CD4-positive, alpha-beta memory T cell (primary cell): ENCODE measurements at places on chromosomes 11 and 22.
A peak's percentile ranks its signal among the peaks of the same experiment; 100 is the strongest.

- DNase-seq: peak; percentile 26
These were observed 1.4 kb downstream of the XBP1 start for GRCh38 chr22:28798810-28799605.

GRCh38 chr11:33310720-33311500 is 53.7 kb downstream of the HIPK3 start:
- DNase-seq: no peak

DNA sequence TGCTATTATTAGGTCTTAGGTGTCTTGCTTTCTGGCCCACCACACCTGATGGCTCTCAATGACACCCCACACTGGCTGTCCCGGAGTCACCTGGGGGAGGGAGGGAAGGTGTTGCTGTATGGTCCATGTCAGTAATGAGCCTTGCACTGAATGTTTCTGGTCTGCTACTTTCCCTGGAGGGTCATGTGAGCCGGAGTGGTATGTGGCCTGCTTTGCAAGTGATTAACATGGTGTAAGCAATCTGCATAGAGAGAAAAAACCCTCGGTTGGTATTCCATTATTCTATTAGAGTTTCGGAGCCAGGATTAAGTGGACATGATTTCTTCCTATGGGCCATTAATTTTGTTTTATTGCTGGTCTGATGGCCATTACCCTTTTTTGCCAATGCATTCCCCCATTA is 63.9 kb downstream of the PKNOX2 start:
- DNase-seq: no peak

DNA sequence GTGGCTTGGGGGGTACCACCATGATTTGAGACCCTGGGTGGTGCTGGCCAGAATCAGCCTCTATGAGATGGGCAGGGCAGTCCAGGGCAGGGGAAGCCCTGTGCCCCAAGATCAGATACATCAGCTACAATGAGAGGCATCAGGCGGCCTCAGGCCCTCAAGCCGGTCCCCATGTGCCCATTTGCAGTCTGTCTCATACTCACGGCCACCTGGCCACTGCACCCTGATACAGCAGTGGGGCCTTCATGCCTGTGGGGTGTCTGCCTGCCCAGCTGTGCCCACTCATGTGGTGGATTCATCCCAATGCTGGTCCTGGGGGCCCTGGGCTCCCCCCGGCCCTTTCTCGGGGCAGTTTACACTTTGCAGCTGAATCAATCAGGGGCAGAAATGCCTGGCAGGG is 42.4 kb upstream of the KCNQ1OT1 start:
- DNase-seq: no peak

- no peak for DNase-seq
These were observed 43.4 kb downstream of the APOL5 start for GRCh38 chr22:35761037-35761436.

DNA sequence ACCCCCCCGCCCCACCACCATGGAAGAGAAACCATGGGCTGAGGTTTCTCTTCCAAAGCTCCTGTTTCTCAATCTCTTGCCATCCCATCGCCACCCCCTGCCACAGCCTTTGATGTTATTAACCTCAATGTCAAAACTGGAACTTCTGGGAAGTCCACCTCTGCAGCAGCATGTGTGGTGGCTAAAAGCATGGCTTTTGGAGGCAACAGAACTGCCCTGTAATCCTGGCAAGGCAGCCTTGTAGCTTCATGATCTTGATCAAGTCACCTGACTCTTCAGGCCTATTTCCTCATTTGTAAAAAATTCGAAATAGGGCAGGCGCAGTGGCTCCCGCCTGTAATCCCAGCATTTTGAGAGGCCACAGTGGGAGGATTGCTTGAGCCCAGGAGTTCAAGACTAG is 3.5 kb upstream of the COX8A start:
- DNase-seq: no peak

GRCh38 chr22:43346521-43346929 is 3.4 kb upstream of the SCUBE1 start:
- DNase-seq: peak; percentile 48

DNA sequence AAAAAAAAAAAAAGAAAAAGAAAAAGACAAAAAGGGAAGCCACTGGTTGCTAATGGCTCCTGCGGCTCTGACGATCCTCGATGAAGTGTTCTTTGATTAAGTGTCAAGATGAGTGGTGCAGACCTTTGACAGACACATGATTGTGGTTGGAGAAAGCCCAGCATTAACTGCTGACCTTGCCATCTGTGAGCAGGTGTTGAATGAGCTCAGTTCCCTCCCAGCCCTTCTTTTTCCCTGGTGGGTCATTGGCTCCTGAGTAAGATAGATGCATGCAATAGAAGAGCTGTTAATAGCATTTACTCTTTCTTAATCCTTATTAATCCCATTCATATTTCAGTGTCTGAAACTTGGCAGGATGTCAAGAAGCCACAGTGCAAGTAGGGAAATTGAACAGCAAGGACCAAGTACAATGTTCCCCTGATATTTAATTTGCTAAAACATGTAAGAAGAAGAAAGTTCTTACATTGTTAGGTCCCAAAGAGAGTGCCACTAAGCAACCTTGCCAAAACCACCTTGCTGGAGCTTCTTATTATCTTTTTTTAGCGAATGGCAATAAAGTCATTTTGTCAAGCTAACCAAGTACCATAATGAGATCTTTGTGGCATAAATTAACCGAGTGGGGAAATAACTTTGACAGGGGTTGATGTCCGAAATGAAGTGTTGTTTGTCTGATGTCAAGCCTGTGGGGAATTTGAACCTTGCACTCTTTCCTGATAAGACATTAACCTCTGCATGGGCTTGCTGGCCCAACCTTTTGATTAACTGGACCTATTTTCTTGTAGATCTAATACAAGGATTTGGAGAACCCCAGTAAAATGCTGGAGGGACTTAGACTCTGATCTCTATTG is 113.7 kb downstream of the PTPRJ start:
- no peak for DNase-seq

DNA sequence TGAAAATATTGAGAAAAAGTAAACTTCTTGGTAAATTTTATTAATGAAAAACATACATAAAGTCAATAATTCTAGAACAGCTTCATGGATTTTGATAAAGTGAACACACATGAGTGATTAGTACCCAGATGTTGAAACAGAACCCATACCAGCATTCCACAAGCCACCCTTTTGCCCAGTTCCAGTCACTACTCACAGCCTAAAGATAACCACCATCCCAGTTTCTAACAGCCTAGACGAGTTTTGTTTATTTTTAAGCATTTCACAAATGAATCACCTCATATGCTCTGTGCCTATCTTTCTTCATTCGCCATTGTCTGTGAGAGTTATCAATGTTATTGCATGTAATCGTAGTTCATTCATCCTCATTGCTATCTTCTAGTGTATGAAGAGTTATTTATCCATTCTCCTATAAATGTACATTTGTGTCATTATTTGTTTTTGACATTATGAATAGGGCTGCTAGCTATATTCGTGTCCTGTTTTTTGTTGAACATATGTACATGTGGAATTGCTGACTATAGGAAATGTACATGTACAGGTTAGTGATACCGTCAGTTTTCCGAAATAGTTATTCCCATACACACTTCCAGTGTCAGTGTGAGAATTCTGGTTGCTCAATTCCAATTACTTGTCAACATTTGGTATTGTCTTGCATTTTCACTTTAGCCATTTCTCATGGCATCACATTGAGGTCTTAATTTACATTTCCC is 44.5 kb upstream of the TEAD1 start:
- no peak for DNase-seq

GRCh38 chr11:73752903-73753302 is 8.0 kb downstream of the RAB6A start:
- no peak for DNase-seq

DNA sequence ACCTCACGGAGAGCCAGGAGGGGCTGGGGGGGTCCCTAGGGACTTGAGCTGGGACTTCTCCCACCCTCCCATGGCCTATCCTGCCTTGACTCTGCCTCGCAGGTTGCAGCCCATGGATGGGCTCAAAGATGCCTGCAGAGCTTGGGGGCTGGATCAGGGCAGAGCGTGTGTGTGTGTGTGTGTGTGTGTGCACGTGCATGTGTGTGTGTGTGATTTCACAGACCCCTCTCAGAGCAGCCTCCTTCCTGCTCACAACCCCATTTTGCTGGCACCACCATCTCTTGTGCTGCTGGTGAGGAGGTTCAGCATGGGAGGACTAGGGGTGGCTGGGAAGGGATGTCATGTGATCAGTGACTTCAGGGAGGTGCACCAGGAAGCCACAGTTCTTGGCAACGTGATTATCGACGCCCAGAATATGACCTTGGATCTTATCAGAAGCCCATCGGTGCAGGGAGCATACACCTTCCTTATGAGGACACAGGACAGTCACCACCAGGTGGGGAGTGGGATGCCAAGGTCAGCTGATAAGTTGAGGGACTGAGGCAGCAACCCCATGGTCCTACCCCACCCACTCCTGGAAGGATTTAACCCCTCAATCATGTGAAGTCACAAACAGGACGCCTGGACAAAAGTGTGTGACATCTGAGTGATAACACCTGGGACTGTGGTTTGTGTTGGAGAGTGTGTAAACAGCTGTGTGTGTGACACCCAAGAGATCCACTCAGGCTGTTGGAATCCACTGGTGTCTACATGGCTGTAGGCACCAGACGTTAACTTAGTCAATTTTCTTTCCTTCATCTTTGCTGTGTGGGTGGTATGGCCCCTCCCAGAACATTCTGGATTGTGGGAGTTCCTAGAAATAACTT is 1.8 kb upstream of the NAALADL1 start:
- no peak for DNase-seq

DNA sequence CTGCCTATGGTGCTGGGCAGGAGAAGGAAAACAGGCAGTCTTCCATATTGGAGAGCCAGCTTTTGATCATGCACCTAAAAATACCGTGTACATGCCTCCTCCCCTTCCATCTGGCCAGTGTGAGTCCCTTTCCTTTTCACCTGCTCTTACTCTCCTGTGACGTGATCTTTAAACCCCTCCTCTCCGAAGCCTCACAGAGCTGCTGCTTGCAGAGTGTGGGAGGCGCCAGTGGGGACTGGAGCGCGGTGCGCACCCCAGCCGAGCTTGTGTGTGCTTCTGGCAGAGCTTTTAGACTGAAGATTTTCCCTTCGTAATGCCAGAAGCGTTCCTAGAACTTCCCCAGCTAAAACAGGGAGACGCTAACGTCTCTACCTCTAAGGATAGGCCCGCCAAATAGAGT is 29.8 kb downstream of the MUC6 start:
- no peak for DNase-seq

DNA sequence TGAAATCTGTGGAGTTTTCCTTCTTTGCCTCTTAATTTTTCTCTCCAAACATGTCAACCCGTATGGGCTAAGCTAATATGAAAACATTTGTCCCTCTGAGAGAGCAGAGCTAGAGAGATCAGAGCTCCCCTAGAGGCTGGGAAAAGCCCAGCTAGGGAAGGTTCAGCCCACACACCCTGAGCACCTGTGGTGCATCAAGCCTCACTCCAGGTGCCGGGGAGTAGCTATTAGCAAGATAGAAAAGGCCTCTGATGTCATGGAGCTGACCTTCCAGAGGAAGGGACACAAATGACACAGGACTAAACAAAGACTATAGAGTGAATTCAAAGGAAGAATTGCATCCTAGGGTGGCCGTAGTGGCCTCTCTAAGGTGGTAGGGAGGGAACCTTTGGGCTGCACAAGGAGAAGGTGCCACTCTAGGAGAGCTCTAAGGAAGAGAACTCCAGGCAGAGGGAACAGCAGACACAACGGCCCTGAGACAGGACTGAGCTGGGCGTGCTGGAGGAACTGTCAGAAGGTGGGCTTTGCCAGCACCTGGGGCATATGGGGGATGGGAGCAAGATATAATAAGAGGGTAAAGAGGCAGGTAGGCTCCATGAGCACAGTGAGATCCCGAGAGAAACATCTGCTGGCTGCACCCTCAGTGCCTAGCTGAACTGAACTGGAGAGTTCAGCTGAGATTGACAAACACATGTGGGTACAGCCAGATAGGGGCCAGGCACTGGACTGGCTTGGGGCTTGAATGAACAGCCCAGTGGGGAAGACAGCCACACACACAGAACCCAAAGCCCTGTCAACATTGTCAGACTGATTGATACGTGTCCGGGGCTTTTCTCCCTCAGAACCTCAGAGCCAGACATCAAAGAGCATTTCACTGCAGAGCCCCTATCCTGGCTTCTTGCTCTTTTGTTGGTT is 65.5 kb upstream of the DRD2 start:
- DNase-seq: no peak

DNA sequence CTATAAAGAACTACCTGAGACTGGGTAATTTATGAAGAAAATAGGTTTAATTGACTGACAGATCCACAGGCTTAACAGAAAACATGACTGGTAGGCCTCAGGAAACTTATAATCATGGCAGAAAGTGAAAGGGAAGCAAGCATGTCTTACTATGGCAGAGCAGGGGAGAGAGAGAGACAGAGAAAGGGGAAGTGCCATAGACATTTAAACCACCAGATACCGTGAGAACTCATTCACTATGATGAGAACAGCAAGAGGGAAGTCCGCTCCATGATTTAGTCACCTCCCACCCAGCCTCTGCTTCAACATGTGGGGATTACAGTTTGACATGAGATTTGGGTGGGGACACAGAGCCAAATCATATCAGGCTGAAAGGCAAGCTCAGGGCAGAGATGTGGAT is 327.1 kb upstream of the DDI1 start:
- DNase-seq: no peak

GRCh38 chr11:1310318-1310687 is 871 bp upstream of the TOLLIP start:
- DNase-seq: peak; percentile 30

GRCh38 chr11:107858217-107859070 is at the start of gene SLC35F2:
Gene SLC35F2, minus strand, starts transcription at chr11:107858787. Its CDS starts 20 bp downstream, at chr11:107858767.
- peak; percentile 64 for DNase-seq

GRCh38 chr22:27179161-27179560 is 521.8 kb downstream of the MIAT start:
- DNase-seq: no peak

GRCh38 chr22:43260331-43261231 is 73.6 kb upstream of the TTLL12 start:
- DNase-seq: no peak

DNA sequence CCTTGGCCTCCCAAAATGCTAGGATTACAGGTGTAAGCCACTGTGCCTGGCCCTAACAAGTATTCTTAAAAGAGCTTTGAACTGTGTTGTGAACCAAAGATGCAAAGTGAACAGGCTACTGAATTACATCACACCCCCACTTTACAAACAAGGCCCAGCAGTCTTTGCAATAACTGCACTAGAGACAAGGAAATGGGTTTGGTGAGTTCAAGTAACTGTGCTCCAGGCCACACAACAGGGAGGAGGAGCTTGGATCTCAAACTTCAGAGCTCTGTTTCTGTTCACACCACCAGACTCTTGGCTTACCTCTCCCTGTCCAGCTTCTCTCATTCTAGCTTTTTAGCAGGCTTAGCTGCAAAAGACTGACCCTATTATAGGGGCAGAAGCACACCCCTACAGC is 30.4 kb upstream of the RASL10A start:
- no peak for DNase-seq
